ENCODE measurements at places on chromosomes 16 and 17. TPM values are rescaled to one million over a fixed set of nuclear protein-coding genes. Genes with fewer than 3 reads are reported as not detected.
A peak's percentile ranks its signal among the peaks of the same experiment; 100 is the strongest.

GRCh38 chr16:85461814-85462713 lies 151.1 kb upstream of the GSE1 start:
- ATAC-seq = no peak

Gene SCGB1C2
- total RNA-seq = not detected

- ATAC-seq = peak; percentile 44
These were observed 3.5 kb downstream of the ZBTB4 start for GRCh38 chr17:7475764-7476422.

GRCh38 chr17:33214996-33215395 lies 78.1 kb downstream of the ASIC2 start:
- no peak for ATAC-seq

GRCh38 chr17:78842881-78843565 lies 2.4 kb upstream of the USP36 start:
- ATAC-seq = no peak

Gene ARL6IP1
- total RNA-seq = 76.4 TPM

Gene SHISA6
- 2.0 TPM for total RNA-seq

Gene PRR11
- 25.4 TPM for total RNA-seq

Gene IGSF6
- 0.76 TPM for total RNA-seq

Gene CD300E
- total RNA-seq = 0.12 TPM

DNA sequence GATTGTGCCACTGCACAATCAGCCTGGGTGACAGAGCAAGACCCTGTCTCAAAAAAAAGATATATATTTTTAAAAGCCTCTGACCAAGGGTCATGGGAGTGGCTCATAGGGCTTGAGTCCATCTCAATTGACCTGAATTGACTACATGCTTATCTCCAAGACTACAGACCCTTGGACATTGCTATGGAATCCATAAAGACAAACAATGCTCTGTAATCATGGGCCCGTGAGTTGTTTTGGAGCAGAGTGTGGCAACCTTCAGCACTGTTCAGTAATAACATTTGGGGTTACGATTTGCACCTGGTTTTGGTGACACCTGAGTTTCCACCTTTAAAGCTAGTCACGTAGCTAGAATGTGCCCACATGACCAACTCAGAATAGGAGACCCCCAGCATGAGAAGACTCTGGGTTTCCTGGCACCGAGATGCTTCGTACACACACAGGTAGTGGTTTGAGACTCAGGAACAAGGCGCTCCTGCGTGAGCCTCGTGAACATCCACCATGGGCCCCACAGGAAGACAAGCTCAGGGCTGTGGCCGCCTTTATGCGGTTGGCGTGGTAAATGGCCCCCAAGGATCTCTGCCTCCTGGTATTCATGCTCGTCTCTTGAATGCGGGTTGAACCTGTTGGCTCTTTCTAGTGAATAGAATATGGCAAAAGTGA lies 66.6 kb upstream of the RPH3AL start:
- no peak for ATAC-seq

GRCh38 chr17:75241143-75241430 lies 20.3 kb downstream of the GGA3 start:
- no peak for ATAC-seq

GRCh38 chr16:1621851-1622250 lies 9.7 kb downstream of the CRAMP1 start:
- no peak for ATAC-seq

DNA sequence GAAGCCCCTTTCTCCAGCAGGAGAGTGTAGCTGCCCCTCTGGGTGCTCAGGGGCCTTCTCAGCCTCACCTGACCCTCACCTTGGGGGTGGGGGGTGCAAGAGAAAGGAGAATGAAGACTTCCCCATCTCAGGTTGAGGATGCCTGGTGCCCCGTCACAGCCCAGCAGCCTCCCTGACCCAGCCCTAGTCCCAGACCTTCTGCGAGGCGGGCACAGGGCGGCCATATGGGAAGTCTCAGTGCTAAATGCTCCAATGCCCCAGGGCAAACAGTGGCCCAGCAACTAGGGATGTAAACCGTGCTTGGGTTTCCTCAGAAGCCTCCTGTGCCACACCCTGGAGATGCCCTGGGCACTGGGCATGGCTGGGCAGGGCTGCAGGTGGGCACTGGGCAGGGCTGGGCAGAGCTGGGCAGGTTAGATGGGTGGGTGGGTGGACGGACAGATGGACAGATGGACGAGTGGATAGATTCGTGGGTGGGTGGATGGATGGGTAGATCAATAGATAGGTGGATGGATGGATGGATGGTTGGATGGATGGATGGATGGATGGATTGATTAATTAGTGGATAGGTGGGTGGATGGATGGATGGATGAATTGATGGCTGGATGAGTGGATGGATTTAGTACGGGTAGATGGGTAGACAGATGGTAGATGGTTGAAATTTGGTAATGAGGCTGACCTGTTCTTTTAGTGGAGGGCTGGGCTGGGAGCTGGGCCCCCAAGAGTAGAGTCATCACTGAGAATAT lies 16.8 kb downstream of the TPSD1 start:
- no peak for ATAC-seq

Gene MEIOB
- total RNA-seq = not detected

- peak; percentile 27 for ATAC-seq
These were observed 407 bp downstream of the MCRIP1 start for GRCh38 chr17:81832608-81833159.

Gene TVP23B
- total RNA-seq = 24.1 TPM

DNA sequence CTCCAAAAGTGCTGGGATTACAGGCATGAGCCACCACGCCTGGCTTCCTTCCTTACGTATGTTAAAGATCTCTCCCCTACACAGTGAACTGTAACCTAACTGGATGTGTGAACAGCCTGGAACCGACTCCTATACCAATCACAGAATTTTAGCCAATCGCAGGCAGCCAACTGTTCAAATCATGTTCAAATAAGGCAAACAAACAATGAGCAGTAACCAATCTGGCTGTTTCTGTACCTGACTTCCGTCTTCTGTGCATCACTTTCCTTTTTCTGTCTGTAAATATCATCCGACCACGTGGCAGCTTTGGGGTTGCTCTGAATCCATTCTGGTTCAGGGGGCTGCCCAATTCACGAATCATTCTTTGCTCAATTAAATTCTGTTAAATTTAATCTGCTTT lies 27.5 kb downstream of the TEKT5 start:
- no peak for ATAC-seq

DNA sequence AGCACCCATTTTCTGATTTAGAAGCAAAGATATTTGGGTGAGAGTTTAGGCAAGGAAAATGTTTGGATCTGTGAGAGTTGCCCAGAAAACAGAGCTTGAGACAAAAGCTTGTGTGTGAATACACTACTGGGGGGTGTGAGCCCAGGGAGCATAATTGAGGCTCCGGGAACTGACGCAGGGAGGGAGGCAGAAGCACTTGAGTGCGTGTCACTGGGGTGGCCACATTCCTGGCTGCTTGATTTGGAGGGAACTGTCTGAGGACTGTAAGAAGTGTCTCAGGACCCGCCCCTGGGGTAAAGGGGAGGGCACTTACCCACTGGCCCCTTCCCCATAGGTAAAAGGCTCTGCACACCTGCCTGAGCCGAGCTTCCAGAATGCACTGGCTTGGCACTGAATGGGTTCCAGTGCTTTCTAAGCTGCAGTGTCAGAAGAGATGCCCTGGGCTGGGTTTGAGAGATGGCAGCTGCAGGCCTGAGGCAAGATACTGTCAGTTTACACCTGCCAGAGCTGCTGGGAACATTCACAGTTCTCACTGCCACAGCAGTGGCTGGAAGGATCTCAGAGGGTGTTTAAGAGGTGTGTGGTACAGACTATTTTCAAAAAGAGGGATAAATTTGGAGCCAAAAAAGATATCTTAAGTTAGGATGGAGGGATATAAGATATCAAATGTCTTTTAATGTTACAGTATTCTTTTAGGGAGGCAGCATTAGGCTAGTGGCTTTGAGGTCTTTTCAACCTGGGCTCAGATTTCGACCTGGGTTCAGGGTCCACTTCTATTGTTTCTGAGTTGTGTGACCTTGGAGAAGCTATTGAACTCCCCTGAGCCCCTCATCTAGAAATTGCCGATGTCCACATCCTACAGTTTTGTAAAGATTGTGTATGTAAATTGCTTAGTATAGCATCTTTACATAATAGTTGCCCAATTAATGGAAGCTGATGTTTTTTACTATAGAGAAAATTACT lies 6.9 kb upstream of the TEX2 start:
- no peak for ATAC-seq

- no peak for ATAC-seq
These were observed 30.3 kb upstream of the LRRC37A start for GRCh38 chr17:46264456-46265198.

Gene GAS2L2
- total RNA-seq = not detected

DNA sequence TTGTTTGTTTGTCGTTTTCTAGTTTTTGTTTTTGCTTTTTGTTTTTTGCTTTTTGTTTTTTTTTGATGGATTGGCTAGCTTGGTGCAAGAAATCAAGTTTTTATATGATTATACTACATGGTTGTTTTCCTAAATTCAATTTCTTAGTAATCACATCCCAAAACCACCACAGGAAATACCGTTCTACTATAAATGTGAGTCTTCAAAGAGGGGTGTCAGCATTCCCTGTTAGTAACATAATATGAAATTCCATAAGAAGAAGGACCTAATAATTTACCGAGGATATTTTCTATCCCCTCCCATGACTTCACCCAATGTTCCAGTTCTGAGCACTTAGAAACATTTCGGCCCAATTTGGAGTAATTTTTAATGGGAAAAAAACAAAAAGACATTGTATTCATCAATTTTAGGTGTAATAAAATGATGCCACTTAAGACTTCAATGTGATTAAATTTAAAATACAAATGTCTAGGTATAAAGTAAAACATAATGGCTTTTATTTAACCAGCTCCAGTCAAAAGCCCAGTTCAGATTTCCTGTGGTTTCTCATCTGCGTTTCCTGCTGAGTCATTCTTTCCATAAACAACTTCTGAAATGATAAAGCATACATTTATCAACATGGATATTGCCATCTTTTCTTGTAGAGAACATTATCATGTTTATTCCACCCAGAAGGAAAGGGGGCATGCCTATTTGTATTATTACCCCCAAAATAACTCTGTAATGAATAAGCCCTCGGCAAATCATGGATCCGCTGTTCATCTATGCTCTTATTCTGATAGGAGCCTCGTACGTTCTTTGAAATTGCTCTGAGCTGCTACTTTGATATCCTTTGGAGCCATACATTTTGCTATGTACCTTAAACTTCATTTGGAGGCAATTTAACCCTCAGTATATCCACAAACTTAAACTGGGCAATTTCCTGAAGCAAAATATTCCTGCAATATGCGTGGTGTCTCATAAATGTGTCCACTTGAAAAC lies 28.1 kb downstream of the HSBP1 start:
- no peak for ATAC-seq

DNA sequence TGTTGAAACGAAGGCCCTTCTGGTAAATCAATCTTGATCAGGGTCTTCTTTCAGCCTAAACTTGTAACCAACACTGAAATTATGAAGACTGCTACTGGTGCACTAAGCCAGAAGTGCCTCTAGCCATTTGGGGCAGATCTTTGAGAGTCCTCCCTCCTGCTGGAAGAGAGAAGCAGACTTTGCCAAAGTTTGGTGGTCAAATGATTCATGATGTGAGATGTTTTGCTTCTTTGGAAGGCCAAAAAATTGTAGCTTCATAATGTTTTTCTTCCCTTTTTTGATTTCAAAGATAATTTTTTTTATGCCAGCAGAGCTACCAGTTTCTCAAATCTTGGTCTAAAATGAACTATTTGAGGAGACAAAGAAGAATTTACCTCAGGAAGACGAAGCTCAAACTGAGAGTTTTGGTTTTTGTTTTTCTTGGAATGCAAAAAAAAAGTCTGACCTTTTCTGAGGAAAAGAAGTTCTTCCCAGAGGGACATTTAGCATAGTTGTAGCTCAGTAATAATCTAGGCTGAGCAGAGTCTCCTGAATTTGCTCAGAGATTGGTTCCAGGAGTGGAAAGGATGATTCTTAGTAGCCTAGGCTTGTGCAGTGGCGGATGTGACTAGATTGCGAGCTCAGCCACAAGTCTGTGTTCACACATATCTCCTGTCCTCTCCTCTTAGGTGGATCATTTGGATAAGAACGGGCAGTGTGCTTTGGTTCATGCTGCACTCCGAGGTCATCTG lies 50.9 kb downstream of the CYB561 start:
- ATAC-seq = no peak

DNA sequence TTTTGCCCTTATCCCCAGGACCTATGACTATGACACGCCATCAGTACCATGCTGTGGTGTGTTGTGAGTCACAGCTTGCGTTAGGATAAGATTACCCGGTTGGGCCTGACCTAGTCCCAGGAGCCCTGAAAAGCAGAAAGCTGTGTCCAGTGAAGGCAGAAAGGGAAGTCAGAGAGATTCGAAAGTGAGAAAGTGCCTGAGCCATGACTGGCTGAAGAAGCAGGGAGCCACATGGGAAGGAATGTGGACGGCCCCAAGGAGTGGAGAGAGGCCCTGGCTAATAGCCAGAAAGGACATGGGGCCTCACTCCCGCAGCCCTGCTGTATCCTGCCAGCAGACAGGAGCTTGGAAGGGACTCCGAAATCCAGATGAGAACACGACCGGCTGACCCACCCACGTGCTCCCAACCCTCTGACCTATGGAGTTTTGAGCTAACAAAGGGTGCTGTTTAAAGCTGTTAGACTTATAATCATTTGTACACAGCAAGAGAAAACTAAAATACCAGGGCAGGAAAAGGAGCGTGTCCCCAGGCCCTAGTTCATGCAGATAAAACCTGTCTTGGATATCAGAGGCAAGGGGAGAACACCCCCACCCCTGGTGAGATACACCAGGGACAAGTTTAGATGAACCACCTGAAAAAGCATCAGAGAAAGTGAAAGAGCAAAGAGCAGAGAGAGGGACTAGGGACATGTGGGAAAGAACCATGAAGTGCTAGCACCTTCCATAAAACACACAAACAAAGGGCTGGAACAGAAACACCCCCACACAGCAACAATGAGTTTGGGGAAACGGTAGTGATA lies 115.3 kb downstream of the SLC39A11 start:
- ATAC-seq = peak; percentile 46

- peak; percentile 72 for ATAC-seq
These were observed 91.4 kb upstream of the CCL2 start for GRCh38 chr17:34163646-34164045.

Gene ST6GALNAC2
- 24.0 TPM for total RNA-seq

Gene ANKRD40CL
- not detected for total RNA-seq

DNA sequence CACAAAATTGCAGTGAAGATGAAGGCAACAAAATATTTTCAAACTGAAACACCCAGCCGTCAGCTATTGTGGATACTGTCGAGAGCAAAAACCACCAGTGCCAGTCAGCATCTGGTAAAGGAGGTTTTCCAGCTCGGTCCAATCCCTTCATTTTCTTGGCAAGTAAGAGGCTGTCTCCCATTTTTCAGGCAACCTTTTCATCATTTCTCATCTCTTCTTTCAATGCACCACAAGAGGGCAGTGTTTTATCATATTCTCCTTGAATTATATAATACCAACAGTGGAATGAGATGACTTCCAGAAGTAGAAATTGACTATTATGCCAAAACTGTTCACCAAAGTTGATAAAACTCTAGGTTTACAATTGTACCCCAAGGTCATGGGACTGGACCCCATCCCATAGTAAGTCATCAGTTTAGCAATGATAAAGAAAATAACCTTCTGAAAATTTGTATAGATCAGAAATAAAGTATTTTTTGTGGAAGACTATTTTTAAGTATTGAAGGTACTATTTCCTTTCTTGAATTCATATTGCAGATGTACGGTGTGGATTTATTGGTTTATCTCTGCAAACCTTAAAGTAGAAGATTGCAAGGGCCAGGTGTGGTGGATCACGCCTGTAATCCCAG lies 16.8 kb downstream of the NQO1 start:
- ATAC-seq = peak; percentile 37

GRCh38 chr16:23504453-23505179 lies 5.7 kb downstream of the GGA2 start:
- peak; percentile 64 for ATAC-seq
